ENCODE measurements at places on chromosomes 5 and 9.

GRCh38 chr9:106286249-106286648, 576.7 kb upstream of the ZNF462 start:
- DNase-seq: no peak

DNA sequence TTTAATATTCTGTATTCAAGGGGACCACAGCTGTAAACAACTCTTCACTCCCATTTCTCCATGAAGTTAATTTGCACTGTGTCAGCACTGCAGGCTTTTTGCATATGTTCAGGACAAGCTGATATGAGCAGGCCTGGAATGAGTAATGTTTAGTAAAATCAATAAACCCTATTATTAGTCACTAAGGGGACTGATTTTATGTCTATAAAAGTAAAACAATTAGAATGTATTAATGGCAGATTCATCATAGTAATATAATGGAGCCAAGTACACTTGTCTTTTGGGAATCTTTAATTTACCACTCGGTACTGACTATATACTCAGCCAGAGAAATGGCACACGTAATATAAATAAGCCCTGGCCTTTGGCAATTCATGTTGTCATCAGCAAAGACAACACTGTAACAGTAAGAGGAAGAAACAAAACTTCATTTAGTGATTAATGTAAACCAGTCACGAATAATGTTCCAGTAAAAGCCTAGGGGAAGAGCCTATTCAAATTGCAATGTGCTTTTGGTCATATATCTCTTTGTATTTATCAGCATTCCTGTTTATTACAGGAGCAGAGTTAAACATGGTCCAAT, 111.6 kb downstream of the ZNF608 start:
- DNase-seq: no peak

DNA sequence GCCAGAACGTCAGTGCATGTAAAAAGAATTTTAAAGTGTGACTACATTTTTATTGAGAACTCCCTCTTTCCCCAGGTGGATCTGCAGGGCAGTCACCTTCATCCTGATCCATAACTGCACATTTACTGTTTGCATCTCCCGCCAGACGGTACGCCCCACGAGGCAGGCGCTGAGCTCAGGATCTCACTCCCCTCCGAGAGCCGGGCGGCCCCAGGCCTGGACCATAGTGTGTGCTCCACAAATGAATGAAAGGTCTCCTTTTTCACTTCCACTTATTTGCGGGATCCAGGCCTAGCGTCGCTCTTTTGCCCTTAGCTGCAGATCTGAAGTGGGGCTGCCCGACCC, 378 bp downstream of the DROSHA start:
- DNase-seq: no peak

- no peak for DNase-seq
Observed at GRCh38 chr9:81508476-81508875, 180.9 kb downstream of the TLE1 start.

DNA sequence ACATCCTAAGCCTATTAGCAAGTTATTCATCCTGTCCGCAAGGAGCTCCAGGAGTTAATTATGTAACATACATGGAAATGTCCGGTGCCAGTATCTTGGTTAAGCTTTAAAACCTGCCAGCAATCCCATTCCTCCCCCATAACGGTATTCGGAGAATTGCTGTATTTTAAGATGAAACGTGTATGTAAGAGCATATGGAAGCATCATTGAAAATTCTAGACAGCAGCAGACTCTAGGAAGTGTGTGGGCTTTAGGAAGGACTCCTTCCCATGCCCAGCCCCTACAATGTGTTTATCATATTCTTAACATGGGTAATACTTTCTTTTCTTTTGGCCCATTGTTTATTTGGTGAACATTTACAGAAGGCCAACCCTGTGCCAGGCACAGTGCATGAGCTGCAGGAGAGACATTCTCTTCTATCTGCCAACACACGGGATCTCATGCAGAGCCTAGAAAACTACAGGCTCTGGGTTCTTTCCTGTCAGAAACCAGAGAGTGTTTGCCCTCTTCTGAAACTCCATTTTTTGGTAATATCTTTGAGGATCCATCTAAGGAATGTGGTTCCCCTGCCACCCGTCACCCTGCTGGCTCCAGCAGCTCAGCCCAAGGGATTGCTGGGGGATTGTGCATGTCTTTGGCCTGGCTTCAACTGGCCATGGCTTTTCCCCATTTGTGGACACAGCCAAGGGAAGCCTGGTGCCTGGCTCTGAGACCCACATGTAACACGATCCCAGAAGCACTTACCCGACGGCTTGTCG, 15.1 kb downstream of the ANGPTL2 start:
- no peak for DNase-seq

- DNase-seq: no peak
Observed at GRCh38 chr5:58286741-58287140, 173.1 kb downstream of the PLK2 start.

GRCh38 chr9:73869264-73869663, 627.9 kb upstream of the RORB start:
- DNase-seq: no peak

- no peak for DNase-seq
Observed at GRCh38 chr5:87949676-87950631, 318.7 kb downstream of the TMEM161B start.
